AG08396 (cell line): ENCODE measurements at places on chromosomes 5 and 9.

GRCh38 chr9:116506685-116507084 lies 180.4 kb upstream of the TRIM32 start:
- DNase-seq: no peak

- no peak for DNase-seq
Measured at GRCh38 chr9:84305497-84306131, 34.9 kb downstream of the SLC28A3 start.

DNA sequence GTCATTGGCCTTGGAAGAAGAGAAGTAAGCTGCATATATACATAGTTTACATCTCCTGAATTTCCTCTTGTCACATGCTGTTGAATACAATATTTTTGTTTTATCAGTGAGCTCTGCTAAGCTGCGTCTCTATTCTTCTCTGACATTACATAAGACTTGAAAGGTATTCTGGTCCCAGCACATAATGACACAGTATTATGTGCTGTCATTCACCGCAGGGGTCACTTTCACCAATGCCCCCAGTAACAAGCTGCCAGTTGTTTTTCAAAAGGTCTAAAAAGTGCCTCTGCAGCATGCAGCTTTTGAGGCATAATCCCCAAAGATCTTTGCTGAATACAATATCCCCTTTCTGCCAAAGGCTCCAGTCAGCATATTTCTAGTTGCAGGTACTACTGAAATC lies 349.0 kb upstream of the FAM174A start:
- no peak for DNase-seq

- DNase-seq: no peak
Measured at GRCh38 chr9:87464110-87464991, 33.3 kb upstream of the DAPK1 start.

- DNase-seq: no peak
Measured at GRCh38 chr9:110021891-110022290, 186.1 kb downstream of the C9orf152 start.

DNA sequence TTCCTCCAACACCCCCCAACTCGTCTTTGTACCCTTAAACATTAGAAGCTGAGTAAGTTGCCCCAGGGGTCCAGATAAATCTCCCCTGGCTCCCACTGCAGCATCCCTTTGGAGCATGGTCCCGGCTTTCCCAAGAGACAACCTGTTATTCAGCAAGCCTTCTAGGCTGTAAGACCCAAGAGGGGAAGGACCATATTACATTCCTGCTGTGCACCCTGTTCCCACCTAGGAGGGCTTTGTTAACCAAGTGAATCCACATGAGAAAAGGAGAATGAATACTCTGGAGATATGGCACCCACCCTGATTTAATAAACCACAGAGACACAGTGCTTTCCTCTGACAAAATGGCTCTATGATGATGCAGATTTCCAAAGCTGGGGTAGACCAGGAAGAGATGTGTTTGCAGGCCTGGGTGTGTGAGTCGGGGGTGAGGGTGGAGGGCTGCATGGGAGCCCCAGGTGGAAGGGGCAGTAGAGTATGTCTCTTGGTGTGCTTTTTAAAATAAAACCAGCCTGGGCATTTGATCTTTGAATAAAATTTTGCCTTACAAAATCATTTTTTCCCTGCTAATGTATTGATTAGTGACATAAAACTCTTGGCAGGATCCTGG lies 325.2 kb downstream of the DRD1 start:
- no peak for DNase-seq

DNA sequence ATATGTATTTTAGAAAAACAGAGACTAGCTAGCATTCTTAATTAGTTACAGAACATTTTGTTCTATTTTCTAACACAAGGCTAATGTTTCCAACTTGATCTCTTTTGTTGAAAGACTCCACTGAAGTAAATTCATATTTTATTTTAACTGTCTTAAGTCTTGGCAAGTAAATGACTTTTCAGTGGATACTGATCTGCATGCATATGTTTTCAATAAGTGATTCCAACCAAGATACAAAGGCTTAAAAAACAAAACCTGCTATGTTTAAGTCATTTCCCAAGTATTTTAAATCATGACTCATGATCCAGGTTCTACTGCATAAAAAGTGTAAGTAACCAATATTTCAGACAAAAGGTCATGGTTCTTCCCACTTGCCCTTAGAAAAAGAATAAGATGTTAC lies 5.7 kb downstream of the CDO1 start:
- DNase-seq: no peak

GRCh38 chr5:150637245-150638052 lies 3.0 kb upstream of the SYNPO start:
- DNase-seq: peak; percentile 85

- peak; percentile 96 for DNase-seq
Measured at GRCh38 chr9:21334701-21335632, at the start of gene KLHL9. TSS of gene KLHL9 (minus strand) at chr9:21335404. CDS start at chr9:21334859, 545 bp downstream.

- no peak for DNase-seq
Measured at GRCh38 chr5:149521739-149522685, 29.2 kb downstream of the CSNK1A1 start.

GRCh38 chr5:15808577-15808976 lies 308.6 kb downstream of the FBXL7 start:
- no peak for DNase-seq

DNA sequence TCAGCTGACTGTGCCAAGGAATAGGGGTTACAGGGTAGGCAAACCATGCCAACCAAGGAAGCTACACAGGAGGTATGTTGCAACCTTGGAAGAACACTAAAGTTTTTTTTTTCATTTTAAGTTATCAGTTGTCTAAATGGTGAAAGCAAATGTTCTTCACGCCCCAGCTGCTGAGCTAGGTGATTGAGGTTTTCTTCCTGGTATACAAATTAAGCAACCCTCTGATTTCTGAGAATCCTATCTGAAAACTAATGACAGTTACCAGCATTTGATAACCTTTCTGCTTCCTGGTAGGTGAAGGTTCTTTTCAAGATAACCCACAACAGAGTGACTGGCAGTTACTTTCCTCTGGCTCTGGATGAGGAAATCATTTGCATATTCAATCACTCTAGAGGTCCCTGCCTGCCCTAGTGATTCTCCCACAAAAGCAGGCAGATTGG lies 194.9 kb downstream of the ATP10B start:
- no peak for DNase-seq

DNA sequence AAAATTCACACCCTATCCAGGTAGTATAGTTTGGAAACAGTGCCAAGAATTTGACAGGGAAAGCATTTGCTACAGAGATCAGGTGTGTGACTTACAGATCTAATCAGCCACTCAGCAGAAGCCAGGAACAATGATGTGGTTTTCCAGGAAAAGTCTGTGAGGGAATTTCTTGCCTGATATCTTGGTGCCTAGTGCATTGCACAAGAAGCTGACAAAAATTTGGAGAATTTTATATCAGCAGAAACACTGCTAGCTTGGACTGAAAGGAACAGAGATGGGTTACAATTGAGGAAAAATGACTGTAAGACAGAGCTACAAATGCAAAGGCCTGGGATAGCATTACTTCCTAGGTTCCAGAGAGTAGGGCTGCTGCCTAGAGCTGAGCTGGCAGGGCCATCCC lies 658.1 kb upstream of the CHD1 start:
- no peak for DNase-seq

DNA sequence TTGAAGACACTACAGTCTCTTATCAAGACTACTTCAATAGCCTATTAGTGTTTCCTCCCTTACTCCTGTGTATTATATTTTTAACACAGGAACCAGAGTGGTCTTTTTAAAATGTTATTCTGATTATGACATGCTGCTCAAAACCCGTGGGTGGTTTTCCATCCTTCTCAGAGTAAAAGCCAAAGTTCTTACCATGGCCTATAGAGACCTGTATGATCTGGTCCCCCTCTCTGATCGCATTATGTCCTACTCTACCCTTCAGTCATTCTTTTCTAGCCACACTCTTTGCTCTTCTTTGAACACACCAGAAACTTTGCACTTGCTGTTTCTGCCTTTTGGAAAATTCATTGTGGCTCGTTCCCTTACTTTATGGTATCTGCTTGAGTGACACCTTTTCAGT lies 13.8 kb downstream of the RECK start:
- no peak for DNase-seq

DNA sequence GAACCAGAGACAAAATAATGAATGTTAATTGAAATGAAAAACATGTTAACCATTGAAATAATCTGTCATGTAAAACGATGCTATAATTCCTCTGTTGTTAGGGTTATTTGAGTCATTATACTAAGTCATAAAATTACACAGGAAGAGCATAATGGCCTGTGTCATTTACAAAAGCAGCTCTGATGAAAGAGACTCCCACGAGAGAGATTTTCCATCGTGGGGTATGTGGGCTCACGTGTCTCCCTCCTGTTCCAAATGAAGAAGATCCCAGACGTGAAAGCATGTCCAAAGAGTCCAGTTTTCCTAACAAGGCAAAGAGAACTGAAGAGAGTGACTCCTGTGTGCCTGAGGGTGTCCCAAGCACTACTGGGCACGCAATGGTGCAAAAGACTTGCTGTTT lies 379.8 kb downstream of the SPOCK1 start:
- DNase-seq: no peak

GRCh38 chr9:35907711-35908503 lies 1.4 kb upstream of the SPAAR start:
- DNase-seq: peak; percentile 81

DNA sequence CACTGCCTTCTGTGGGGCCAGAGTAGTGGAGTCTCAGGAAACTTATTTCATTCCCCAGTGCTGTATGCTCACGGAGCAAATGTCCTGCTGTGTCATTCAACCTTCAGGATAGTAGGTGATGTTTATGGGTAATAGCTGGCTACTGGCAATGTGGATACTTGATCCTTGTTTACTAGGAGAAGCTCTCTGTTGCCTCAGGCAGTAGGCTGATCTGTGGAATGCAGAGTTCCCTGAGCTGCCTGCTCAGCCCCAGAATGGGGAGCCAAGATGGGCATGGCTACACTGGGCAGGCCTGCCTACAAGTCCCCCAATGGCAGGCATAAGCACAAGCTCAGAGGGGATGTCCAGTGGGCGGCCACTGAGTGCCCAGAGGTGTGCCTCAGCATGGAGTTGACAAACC lies 323.1 kb upstream of the KCNN2 start:
- no peak for DNase-seq

GRCh38 chr5:10567121-10567591 lies 3.3 kb downstream of the ANKRD33B start:
- DNase-seq: no peak

DNA sequence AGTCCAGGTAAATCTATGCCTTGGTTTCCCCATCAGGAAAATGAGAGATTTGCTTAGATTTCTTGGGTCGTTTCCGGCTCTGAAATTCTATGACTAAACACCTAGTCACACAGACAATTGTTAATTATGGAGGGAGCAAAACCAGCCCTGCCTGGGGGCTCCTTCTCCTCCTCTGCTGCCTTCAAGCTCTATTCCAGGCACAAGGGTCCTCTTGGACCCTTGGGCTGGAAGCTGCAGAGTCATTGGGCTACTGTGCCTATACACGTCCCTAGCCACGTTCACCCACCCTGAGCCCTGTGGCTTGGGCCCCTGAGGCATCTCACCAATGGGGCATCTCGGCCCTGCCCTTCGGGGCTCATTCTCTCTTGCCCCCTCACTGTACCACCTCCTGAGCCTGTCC lies 73.8 kb upstream of the TBC1D2 start:
- no peak for DNase-seq

DNA sequence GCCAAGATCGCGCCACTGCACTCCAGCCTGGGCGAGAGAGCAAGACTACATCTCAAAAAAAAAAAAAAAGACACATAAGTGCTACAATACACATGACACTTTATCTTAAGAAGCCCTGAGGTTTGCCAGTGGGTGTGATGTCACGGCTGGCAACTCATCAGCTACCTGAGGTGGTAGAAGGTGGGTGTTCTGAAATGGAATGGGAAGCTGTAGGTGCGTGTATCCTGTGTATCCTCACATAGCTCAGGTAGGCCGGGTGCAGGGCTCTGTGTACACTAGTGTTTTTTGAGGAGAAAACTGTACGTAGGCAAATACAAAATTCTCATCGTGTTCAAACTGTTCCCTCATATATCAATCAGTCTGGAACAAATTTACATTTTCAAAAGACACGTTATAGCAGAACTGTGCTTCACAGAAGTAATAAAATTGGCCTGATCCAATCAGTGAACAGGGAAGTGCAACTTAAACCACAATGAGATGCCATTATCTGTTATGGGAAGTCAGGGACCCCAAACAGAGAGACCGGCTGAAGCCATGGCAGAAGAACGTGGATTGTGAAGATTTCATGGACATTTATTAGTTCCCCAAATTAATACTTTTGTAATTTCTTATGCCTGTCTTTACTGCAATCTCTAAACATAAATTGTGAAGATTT lies 10.4 kb downstream of the BICD2 start:
- no peak for DNase-seq

DNA sequence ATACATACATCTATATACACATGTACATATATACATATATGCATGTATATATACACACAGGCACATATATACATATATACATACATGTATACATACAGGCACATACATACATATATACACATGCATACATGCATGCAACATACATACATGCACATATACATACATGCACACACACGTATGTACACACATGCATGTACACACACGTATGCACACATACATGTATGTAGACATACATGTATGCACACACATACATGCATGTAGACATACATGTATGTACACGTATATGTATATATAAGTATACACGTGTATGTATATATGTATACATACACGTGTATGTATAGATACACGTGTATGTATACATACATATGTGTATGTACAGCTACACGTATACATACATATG lies 617.0 kb downstream of the RAB3C start:
- DNase-seq: no peak

DNA sequence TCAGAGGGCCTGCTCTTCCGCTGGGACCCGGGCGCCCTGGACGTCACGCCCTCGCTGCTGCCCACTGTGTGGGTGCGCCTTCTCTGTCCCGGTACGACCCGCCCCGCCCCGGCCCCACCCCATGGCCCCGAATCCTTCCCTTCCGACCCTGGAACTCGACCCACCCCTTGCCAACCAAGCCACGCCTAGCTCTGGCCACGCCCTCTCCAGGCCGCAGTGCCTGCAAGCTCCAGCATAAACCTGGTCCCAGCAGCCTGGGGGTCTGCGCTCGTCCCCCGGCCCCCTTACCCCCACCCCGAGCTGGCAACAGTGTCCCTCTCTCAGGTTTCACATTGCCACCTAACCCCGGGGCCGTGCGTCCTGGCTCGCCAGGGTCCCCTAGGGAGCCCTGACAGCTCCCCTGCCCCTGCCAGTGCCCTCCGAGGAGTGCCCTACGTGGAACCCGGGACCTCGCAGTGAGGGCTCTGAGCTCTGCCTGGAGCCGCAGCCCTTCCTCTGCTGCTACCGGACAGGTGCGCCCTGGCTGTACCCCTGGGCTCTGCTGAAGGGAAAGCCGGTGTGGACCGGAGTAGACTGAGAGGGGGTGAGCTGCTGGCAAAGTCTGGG lies 3.4 kb downstream of the ADGRD2 start:
- no peak for DNase-seq

- DNase-seq: no peak
Measured at GRCh38 chr5:40078898-40079575, 600.7 kb upstream of the PTGER4 start.

DNA sequence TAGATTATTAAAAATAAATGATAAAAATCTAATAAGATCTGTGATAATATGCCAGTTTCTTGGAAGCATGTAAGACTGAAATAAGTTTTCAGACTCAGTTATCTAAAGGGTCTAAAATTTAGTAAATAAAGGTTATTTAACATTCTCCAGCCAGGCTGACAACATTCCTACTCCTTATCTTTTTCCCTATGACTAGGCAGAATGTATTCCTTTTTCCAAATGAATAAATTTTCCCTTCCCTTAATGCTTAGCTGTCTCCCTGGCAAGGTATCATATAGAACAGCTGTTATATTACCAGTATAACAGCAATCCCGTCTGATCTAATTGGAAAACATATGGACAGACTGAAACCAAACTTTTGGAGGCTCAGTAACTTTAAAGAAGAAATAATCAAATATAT lies 13.0 kb downstream of the MEGF9 start:
- DNase-seq: no peak

- no peak for DNase-seq
Measured at GRCh38 chr9:110687497-110687896, 18.9 kb downstream of the MUSK start.
